ENCODE measurements at places on chromosomes 4 and X.

- DNase-seq, result no peak
Measured at GRCh38 chr4:42401171-42401570, 3.9 kb downstream of the SHISA3 start.

DNA sequence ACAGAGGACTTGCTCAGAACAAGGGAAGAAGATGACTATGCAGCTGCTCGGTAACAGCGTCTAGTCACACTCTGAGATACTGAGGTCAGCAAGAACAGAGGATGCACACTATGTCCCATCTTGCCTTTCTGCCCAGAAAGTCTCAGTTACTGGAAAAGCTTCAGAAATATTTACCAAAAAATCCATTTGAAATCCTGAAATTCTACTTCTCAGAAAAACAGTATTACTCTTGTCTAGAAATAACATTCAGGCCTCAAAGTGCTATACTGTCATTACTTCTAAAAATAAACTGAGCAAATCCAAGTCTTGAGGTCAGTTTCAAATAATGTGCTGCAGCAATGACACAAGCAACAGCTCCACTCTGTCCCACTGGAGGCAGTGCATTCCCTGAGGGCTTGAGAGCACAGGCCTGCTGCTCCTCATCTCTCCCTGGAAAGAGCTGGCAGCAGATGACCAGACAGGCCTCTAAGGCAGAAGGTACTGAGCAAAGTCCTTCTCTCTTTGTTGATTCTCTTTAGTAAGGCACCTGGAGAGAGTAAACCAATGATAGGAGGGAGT is 76.9 kb downstream of the CAMK2D start:
- DNase-seq, result no peak

GRCh38 chr4:25280210-25280609 is 32.4 kb upstream of the ZCCHC4 start:
- no peak for DNase-seq

DNA sequence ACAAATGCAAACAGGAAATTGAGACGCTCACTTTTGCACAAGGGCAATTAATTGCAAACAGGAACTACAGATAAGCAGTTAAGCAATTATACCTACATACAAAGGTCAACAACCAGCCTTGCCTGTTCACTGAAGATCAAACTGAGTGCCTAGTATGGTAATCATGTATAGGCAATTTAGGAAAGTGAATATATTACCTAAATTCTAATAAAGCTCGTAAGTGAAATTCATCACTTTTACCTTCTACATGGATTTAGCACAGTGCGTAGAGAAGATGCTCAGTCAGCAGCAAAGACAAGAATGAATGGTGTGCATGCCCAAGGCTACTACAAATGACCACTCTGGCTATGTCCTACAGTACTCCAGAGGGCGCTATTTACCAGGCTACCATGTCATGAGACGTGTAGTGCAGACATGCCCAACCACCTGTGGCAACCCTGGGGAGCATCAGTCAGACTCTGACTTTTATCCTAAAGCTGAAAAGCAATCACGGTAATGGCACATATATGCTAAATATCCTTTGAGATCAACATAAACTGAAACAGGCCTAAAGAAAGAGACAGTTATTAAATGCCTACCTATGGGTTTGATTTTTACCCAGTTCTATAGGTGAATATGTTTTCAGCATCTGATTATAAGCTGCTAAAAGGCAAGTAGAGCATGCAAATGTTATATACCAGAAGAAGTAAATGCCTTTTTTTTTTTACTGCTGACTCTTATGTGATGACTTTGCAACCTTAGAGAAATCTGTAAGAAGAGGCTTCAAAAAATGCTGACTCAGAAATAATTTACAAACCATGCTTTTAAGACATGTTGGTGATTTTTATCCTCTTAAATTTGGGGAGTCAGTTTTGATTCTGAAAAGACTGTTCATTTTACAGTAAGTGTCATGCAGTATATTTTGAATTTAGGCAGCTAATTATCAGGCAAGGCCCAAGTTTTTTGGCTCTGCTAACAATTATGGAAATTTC is 178.0 kb downstream of the PPP3CA start:
- peak; percentile 4 for DNase-seq

DNA sequence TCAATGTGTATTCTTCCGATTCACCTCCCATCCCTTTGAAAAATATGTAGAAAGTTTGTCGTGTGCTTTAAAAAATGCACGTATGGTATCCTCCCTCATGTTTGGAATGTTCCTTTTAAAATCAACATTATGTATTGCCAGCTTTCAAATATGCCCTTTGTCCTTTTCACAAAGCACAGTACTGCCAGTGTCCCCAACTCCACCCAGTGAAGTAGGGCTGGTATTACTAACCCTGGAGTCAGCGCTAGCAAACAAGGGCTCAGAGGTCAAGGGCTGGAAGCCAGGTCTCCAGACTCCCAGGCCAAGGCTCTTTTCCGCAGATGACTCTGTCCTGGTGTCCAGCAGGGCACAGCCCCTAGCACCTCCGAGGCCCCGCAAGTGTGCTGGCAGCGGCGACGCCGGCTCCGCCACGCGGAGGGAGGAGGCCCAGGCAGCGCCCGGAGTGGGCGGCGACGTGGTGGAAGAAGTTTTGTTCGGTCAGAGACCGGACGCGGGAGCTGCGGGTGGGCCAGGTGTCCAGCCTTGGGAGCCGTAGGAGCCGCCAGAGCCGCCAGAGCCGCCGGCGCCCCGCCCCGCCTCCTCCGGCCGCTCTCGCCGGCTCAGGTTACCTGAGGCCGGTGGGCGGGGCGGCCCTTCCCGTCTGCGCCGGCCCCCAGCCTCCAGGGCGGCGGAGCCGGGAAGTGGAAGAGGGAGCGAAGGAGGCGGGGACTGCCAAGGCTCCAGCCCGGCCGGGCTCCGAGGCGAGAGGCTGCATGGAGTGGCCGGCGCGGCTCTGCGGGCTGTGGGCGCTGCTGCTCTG is at the start of gene IL13RA1:
IL13RA1 (plus strand) TSS at position 720 of the 799 bp plus-strand sequence; CDS start at position 753, 33 bp downstream.
- DNase-seq, result peak; percentile 4

- DNase-seq, result no peak
Measured at GRCh38 chrX:24377911-24378468, 17.6 kb downstream of the SUPT20HL1 start.

- DNase-seq, result no peak
Measured at GRCh38 chr4:163540977-163541376, 46.5 kb downstream of the TMA16 start.

- DNase-seq, result no peak
Measured at GRCh38 chr4:87416965-87417364, 5.4 kb upstream of the NUDT9 start.

- no peak for DNase-seq
Measured at GRCh38 chrX:38606821-38607220, 45.5 kb downstream of the TSPAN7 start.

DNA sequence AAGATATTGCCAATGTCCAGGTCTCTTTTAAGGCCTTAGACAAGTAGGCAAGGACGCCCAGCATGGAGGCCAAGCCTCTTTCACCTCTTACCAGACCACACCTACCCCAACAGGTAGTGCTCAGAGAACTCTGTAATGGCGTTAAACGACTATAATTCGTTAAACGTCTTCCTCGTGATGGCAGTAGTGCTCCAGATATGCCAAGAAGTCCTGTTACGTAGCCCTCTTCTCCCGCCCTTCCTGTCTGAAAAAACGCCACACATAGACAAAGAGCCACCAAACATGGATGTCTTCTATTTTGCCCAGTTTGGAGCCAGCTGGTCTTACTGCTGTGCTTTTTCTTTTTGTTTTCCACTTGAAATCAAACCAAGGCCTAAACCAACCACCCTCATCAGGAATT is 190.7 kb downstream of the OR13H1 start:
- DNase-seq, result peak; percentile 56

GRCh38 chrX:11499076-11500044 is 166.4 kb downstream of the ARHGAP6 start:
- no peak for DNase-seq

- no peak for DNase-seq
Measured at GRCh38 chrX:74300869-74301268, 3.1 kb upstream of the ZCCHC13 start.

- DNase-seq, result peak; percentile 49
Measured at GRCh38 chr4:1628892-1629698, 55.0 kb downstream of the FAM53A start.

- DNase-seq, result no peak
Measured at GRCh38 chrX:1488141-1488540, 35.4 kb upstream of the ASMTL start.
